ENCODE measurements at places on chromosomes 6 and 20.

GRCh38 chr6:29927841-29928388, 14.4 kb upstream of the HLA-A start:
- no peak for DNase-seq

DNA sequence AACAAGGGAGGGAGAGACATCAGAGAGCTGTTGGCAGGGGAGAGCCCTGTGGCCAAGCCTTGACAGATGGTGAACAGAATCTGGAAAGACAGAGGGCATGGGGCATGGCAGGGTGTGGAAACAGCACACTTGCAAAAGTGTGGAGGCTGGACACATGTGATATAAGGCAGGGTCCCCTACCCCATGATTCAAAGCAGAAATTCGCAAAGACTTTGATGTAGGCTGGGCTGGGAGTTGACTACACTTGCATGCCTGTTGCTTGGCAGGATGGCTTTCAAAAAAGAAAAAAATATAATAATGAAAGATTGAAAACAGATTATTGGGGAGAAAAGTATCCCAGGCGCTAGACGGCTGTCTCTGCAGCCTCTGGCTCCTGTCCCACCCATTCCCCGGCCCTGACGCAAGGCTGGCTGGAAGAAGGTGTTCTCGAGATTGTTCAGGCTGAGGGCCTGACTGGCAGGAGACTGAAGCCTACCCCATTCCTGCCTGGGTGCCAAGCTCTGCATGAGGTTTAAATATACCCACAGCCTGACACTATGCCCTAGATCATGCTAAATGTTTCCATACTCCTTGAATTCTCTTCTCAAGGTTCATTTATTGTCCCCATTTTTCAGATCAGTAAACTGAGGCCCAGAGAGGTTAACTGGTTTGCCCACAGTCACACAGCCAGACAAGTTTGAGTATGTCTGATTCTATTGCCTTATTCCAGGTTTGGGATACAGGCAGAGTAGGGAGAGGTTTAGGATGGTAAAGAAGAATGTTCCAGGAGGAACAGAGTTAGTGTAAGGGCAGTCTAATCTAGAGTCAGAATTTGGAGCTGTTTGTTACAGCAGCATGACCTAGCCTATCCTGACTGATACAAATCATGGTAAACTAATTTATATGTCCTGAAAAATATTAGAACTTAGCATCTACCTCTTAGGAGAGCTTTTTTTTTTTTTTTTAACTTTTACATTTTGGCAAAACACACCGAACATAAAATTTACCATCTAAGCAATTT, 23.4 kb upstream of the CCN5 start:
- DNase-seq = no peak

GRCh38 chr6:30847971-30848436, 36.3 kb upstream of the DDR1 start:
- DNase-seq = no peak

- no peak for DNase-seq
Observed at GRCh38 chr6:8137529-8137939, 35.2 kb upstream of the EEF1E1 start.

GRCh38 chr6:35426074-35426473, 26.1 kb upstream of the FANCE start:
- no peak for DNase-seq

- DNase-seq = no peak
Observed at GRCh38 chr6:73231986-73232391, 6.7 kb upstream of the KHDC1L start.

DNA sequence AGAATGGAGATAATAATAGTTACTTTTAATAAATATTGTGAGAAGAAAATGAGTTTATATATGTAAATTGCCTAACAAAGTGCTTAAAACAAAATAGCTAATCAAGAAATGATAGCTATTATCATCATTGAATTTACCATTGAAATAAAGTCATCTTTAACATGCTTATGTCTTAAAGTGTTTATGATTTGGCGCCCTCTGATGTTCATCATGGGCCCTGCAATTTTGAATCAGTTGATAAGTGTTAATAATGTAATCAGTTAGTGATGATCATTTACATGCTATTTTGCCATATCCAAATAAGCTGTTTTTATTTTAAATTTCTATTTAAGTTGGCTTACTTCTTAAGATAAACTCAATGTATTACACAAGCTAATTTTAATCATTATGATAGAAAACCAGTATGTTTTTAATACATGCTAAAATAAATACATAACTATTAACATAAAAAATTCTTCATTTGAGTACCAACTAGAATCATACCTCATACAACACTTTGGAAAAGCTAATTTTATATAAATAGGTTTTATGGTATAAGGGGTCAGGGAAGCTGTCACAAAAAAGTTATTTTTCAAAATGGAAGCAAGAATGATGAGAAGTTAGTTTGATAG, 39.2 kb upstream of the TPD52L1 start:
- DNase-seq = peak; percentile 18

- DNase-seq = no peak
Observed at GRCh38 chr6:138038142-138038870, 68.9 kb downstream of the PERP start.

GRCh38 chr6:55569638-55570037, 9.4 kb downstream of the HMGCLL1 start:
- no peak for DNase-seq

DNA sequence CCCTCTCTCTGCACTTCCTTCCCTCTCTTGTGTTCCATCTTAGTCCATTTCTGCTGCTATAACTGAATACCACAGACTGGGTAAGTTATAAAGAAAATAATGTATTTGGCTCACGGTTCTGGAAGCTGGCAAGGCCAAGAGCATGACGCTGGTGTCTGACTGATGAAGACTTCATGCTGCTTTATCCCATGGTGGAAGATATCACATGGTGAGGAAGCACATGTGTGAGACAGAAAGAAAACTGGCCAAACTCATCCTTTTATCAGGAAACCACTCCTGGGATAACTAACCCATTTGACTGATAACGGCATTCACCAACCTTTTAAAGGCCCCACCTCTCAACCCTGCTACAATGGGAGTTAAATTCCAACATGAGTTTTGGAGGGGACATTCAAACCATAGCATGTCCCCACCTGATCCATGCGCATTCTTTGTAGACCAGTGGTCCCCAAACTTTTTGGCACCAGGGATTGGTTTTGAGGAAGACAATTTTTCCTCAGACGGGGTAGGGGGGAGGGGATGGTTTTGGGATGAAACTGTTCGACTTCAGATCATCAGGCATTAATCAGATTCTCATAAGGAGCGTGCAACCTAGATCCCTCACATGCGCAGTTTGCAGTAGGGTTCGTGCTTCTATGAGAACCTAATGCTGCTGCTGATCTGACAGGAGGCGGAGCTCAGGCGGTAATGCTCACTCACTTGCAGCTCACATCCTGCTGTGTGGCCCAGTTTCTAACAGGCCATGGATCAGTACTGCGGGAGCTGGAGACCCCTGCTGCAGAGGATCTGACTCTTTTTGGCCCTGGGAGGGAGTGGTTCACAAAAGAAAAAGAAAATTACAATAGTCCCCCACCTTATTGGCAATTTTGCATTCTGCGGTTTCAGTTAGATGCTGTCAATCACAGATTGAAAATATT, 71.7 kb upstream of the RNF24 start:
- no peak for DNase-seq

DNA sequence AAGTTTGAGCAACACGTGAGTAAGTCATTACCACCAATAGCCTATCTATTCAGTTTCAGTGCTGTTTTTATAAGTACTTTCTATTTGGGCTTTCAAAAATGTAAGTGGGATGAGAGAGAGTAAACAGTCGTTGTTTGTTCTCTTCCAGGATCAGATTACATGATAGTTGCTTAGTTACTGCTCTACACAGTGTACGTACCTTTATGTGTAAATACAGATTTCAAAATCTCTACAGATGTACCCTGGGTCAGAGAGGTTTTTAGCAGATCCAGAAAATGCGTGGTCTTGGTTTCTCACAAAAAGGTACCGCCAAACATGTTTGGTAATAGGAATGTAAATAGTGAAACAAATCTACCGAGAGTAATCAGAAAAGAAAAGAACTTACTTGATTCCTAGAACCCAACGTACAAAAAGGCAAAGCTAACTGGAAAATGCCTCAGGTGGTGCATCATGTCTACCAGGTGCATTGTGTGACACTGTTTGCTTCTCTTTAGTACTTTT, 421.1 kb downstream of the BCKDHB start:
- DNase-seq = no peak

DNA sequence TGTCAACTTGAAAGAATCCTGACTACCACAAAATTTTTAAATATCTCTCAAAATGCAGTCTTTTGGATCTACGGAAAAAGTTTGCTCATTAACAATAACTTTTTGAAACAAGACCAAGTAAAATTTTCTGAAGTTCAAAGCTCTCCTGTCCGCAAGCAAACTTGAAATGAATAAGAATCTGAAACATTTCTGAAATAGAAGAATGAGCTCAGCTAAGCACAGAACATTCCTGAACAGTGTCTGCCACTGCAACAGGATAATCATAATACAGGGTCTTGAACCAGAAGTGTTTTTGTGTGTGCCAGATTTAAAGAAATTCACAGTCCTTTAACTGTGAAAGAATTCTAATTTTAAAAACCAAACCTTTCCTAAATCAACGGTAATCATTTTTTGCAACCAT, 49.1 kb upstream of the TASP1 start:
- no peak for DNase-seq

DNA sequence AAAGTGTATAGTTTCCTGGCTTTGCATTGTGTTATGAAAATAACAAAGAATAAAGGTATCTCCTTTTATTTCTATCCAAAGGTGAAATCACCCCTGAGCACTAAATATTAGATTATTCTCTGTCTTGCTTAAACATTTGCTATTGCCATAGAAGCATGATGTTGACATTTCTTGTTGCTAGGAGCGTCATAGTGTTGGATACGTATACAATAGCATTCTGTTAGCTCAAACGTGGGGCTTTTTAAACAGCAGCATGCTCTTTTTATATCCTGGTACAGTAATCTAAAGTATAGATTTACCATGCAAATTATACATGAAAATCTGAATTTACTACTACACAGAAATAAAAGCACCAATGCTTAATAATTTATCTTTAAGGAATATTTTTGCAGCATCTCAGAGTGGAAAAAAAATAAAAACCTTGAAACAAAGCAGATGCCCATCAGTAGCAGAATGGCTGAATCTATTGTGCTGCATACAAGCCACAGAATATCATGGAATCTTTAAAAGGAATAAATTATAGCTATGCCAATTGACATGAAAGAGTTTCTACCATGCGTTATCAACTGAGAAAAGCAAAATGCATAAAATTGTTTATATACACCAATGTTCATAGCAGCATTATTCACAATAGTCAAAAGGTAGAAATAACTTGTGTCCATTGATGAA, 9.6 kb upstream of the HSF2 start:
- DNase-seq = no peak

GRCh38 chr20:50151034-50151743, 2.3 kb downstream of the PEDS1 start:
- no peak for DNase-seq

- DNase-seq = no peak
Observed at GRCh38 chr6:1519597-1519996, 90.1 kb upstream of the FOXC1 start.

DNA sequence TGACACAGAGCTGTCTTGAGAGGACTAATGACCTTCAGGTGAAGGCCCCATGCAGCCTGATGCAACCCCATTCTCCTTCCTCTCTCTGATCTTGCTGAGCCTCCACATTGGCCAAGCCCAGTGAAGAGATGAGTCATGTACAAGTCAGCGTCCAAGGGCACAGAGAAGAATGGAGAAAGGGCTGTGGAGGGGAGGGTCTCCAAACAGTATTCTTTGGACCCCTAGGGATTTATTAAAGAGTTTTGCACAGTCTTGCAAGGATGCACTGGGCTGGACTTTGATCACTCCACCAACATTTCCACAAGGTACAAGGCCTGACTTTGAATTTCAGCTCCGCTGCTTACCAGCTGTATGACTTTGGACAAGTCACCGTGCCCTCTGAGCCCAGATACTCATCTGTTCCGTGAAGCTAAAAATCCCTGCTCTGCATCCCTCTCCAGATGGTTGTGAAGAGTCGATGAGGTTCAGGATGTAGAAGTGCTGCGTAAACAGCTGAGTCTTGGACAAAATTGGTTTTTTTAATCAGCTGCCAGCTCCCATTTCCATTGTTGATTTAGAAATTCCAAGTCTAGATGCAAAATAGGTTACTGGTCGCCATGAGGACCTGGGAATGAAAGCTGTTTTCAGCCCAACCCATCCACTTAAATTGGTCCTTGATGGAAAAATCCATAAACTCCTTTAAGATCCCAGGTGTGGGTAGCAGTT, 14.1 kb upstream of the KCNG1 start:
- no peak for DNase-seq

- no peak for DNase-seq
Observed at GRCh38 chr20:41063442-41063841, 34.8 kb downstream of the TOP1 start.

DNA sequence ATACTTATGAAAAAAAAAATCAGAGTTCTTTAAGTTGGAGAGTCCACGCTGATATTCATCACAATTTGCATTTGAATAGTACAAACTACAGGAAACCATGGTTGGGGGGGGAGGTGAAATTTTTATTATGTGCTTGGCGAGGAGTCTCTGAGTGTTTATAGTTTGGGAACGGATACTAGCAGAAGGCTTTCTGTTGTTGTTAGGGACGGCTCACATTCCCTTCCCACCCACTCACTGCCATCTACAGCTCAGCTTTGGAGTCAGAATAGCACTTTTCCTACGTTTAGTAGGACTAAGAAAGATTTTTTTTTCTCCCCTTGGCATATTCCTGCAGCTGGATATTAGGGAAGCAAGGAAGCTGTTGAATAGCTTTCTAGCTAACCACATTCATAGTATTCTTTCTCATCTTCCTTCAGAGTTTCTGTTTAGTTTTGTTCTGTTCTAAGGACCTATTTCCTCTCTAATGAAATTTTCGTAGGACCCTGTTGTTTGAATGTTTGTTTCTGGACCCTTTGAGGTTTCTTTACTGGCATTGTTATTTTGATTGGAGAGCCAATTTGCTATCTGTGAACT, 235.1 kb upstream of the ZNF217 start:
- DNase-seq = no peak

DNA sequence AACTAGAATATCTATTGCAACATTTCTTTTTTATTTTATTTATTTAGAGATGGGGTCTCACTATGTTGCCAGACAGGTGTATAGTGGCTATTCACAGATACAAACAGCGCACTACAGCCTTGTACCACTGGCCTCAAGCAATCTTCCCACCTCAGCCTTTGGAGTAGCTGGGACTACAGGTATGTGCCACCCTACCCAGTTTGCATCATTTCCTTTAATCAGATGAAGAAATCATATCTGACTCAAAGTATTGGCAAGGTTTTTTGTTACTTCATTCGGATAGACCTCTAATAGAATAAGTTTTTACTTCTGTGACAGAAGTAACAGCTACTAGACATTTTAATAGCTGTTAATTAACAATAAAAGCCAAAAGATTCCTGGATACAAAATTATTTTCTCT, 153.9 kb downstream of the CDK19 start:
- no peak for DNase-seq

All from T follicular helper cell (primary cell).